ENCODE measurements at places on chromosomes 11 and 22.

DNA sequence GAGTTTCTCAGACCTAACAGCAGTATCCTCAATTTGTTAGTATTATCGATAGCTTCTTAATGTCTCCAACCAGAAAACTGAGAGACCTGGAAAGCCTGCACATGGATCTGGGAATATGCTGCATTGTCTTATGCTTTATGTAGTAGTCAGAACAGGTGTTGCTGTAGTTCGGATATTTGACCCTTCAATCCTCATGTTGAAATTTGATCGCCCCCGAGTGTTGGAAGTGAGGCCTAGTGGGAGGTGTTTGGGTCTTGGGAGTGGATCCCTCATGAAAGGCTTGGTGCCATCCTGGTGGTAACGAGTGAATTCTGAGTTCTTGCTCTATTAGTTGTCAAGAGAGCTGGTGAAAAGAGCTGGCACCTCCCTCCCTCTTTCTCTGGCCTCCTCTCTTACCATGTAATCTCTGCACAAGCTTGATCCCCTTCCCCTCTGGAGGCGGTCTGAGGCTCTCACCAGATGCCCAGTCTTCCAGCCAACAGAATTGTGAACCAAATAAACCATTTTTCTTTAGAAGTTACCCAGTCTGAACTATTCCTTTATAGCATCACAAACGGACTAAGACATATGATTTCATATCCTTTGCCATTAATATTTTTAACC lies 227.1 kb downstream of the DDX10 start:
- DNase-seq = no peak

GRCh38 chr11:112968941-112969713 lies 7.9 kb downstream of the NCAM1 start:
- no peak for DNase-seq

DNA sequence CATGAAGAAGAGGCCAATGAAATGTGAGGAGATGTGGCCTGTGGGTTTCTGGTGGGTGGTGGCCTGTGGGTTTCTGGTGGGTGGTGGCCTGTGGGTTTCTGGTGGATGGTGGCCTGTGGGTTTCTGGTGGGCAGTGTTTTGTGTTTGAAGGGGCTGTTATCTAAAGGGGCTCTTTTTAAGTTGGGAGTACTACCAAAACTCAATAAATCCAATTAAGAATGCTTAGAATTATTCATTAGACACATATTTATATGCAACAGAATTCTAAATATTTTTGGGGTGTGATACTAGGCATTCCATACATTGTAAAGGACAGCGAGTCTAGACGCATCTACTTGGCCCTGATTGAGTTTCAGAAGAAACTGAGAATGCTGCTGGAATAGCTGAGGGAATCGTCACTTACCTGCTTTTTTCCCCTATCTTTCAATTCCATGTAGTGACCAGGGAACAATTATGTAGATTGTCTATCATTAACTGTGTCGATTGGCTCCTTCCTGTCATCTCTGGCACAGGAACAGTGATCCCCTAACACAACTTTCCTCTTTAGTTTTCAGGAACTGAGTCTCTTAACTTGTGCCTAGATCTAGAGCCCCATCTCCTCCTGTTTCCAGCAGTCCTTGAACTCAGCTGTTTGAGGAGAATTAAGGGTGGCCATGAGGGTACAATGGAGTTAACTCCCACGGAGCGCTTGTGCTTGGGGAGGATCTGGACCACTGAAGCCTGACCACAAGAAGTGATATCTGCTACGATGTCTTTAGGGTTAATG lies 37.3 kb upstream of the TOP3B start:
- no peak for DNase-seq

DNA sequence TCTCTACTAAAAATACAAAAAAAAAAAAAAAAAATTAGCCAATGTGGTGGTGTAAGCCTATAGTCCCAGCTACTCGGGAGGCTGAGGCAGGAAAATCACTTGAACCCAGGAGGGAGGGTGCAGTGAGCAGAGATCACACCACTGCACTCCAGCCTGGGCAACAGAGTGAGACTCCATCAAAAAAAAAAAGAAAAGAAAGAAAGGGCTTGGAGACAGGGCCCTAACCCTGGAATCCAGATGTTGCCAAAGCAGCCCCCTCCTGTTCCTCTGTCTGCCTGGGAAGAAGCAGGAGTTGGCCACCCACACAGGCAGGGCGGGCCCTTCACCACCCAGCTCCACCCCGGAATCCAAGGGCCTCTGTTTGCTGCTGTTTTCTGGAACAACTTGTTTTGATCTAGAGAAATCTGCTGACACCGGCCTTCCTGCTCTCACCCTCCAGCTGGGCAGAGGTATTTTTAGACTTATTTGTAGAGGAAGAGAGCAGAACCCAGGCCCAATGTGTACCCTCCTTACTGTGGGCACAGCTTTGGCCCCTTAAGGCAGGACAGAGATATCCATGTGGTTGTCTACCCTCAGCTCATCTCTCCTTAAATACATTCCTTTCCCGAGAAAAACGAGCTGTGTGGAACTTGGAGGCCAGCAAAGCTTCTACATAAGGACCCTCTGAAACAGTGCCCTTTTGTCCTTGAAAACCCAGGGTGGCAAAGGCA lies 2.7 kb upstream of the NEAT1 start:
- DNase-seq = peak; percentile 88

- DNase-seq = peak; percentile 11
These were observed 3.8 kb downstream of the PRPF19 start for GRCh38 chr11:60902625-60903024.

GRCh38 chr11:116114198-116114651 lies 610.0 kb upstream of the CADM1 start:
- DNase-seq = no peak

DNA sequence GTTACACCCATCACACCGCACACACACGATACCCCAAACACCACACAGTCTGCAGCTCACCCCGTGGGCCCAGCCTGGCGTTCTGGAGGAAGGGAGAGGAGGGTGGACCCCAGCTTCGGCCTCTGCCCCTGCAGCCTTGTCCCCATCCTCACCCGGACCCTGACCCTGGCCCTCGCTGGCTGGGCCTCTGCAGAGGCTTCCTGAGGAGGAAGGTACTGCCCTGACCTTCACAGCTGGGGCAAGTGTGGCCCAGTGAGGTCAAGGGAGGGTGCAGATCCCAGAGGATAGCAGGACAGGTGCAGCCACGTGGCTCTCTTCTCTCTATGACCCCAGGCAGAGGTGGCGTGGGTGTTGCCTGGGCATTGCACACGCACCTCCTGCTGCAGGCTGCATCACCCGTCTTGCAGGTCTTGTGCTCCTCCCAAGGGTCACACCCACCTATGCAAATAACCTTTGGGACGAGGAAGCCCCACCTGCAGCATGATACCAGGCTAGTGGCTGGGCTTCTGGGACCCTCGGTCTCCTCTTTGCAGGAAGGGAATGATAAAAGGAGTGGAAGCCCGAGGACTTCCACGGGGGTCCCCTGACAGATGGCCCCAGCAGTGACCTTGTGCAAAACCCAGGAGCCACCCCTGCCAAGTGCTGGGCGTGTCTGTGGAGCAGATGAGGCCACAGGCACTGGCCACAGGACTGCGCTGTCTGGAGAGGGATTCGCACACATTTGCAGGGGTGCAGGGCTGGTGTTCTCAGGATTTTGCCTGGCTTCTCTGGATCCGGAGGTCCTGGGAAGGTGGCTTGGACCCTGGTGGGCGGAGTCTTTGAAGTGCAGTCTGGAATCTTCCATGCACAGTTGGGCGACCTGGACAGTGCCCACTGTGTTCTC lies 1241.5 kb downstream of the BRD1 start:
- no peak for DNase-seq

GRCh38 chr11:29024386-29024785 lies 916.2 kb downstream of the METTL15 start:
- no peak for DNase-seq

GRCh38 chr11:110200241-110200640 lies 96.2 kb downstream of the RDX start:
- DNase-seq = no peak

GRCh38 chr11:40100781-40101180 lies 1358.7 kb downstream of the LRRC4C start:
- no peak for DNase-seq

DNA sequence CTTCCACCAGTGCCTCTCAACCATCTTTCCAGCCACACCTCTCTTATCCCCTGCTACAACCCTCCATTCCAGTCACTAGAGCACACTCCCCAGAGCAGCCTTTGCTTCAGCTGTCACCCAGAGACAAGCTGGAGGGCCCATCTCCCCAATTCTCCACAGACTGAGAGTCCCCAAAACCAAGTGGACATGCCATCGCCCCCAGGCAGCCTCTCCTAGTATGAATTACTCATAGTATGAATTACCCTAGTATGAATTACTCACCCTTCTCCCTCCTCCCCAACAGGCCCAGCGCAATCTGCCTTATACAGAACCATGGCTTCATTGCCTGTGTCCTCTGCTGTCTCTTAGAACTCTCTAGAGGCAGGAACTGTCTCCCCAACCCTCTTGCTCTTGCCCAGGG lies 24.8 kb downstream of the MYH9 start:
- DNase-seq = no peak

DNA sequence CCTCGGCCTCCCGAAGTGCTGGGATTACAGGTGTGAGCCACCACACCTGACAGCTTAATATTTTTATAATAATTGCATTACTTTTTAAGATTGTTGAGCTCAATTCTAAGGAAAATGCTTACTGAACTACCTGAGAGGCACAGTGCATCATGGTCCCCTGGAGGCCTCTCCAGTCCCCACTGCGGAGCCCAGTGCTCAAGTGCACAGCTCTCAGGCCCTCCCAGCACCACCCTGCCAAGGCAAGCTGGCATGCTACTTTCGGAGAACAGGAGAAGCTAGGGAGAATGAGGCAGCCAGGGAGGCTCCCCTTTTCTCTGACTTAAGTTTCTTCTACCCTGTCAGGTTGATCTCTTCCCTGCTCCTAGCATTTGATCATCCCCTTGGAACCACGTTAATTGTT lies 64.2 kb upstream of the CECR2 start:
- no peak for DNase-seq

DNA sequence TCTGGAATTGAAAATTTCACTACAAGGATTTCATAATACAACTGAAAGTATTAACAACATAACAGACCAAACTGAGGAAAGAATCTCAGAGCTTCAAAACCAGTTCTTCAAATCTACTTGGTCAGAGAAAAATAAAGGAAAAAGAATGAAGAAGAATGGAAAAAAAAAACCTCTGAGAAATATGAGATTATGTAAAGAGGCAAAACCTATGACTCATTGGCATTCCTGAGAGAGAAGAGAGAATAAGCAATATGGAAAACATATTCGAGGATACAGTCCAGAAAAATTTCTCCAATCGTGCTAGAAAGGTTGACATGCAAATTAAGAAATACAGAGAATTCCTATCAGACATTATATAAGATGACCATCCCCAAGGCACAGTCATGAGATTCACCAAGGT lies 23.4 kb upstream of the GPR83 start:
- no peak for DNase-seq

DNA sequence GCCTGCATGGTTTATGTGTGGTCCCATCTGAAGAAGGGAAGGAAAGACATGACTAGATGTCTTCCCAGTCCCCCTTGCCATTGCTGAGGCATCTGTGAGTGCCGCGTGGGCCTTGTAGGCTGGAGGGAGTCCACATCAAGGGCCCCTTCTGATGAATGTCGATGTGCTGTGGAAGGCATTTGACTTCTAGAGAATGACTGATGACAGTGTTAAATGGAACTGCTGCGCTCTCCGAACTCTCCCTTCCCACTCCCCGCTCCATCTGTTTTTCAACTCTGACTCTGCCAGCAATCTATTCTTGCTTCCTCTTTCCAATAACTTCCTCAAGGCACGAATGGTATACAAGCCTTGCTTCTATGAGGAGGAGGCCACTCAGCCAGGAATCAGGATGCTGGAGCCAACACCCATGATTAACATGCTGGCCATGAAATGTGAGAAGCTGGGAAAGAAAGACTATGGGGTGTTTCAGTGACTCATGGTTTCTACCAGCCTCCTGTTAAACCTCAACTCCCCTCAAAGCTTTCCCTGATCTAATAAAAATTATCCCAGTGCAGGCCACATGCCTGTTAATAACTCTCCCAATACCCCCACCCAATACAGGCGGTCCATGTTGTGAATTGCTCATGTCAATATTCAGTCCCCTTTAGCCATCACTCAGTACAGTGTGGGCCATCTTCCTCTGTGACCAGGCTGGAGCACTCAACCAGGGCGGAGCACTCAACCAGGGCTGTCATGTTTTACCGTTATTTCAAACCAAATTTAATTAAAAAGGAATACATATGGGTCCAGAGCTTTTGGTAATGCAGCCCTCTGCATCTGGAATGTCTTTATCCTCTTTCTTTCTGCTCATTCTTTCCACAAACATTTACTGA lies 46.4 kb upstream of the TBCEL start:
- no peak for DNase-seq

- DNase-seq = no peak
These were observed 11.7 kb downstream of the PHRF1 start for GRCh38 chr11:587978-588380.

- DNase-seq = no peak
These were observed 12.4 kb upstream of the MUC2 start for GRCh38 chr11:1062075-1062820.

DNA sequence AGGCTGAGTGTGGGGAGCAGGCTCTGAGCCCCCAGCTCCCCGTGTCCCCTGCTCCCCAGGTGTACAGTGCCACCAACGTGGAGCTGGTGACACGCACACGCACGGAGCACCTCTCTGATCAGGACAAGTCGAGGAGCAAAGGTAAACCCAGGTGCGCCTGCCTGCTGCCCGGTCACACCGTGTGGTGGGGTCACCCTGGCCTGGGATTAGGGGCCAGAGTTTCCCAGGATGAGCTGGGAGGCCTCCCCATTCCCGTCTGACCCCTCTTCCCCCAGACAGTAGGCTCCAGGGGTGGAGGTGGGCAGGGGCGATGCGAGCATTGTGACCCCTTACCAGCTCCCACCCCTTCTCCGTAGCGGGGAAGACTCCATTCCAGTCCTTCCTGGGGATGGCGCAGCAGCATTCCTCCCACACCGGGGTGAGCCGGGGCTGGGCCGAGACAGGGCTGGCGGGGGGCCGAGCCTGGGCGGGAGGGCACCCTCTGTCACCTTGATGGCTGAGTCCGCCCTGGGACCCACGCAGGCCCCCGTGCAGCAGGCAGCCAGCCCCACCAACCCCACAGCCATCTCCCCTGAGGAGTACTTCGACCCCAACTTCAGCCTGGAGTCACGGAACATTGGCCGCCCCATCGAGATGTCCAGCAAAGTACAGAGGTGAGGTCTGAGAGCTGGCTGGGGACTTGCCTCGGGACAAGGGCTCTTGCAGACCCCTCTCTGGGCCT lies 3.7 kb upstream of the SSH3 start:
- DNase-seq = no peak

DNA sequence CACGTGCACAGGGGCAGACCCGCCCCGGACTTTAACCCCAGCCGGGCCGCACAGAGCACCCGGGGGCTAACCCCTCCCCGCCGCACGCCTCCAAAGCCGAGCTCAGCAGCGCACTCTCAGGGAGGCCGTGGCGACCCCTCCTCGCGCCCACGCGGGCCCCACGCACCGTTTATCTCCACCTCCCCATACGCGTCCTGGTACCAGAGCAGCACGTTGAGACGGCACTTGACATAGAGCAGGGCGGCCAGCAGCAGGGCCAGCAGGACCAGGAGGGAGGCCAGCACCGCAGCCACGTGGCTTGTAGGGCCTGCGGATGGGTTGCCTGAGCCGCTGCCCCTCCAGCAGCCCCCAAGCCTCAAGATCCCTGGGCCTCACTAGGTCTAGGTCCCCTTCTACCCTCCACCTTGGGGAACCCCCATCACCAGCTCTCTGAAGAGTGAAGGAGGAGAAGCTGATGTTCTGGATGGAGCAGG lies 7.1 kb downstream of the SIGIRR start:
- no peak for DNase-seq

Data from NCI-H1694 (cell line).